RPMI8226 (cell line): ENCODE measurements at places on chromosomes 11 and 22.

GRCh38 chr22:20305894-20306645, 13.8 kb downstream of the DGCR6L start:
- DNase-seq = no peak

DNA sequence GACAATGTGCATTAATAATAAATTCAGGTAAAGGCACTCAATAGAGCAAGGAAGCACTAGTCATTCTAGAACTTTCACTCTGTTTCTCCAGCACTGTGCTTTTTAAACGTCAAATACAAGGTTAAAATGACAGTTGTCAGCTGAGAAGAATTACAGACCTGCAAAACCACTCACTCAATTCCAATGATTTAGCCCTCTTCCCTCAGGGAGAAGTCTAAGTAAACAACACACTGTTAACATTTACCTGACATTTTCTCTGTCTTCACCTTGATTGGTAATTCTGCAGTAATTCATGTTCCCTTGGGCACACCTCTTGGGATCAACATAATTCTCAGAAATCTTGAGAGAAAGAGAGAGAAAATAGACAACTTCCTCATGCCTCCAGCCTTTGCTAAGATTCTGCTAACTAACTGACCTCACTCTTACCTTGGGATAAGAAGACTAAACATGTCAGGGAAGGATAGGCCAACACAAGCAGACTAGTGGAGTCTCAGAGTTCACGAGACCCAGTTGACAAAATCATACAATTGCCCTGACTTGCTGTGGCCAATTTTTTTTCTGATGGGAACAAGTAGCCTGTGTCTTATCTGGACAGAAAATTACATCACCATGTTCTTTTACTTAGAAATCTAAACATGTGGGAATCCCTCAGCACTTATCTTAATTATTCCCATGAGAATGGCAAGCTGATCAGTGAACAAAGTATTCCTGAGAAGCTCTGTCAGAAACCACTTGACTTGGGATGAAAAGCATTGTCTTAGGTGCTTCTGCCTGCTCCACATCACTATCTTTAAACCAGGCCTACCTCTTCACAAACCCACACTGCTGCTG, 516.8 kb upstream of the FAT3 start:
- no peak for DNase-seq

GRCh38 chr22:49243965-49244364, 583.7 kb downstream of the BRD1 start:
- no peak for DNase-seq

DNA sequence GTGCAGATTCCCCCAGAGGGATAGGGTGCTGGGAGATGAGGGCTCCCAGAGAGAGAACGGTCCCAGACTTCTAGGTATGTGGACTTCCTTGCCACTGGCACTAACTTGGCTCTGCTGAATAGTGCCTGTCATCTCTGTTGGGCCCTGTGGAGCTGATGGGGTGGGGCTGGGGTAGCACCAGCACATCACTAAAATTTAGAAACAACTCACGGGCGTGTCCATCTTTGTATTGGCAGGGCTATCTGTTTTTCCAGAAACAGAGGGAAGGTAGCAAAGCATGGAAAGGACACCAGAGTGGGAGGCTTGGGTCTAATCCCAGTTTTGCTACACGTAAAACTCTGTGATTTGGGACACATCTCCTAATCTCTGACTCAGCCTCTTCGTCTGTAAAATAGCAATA, 25.8 kb downstream of the SWAP70 start:
- no peak for DNase-seq

- no peak for DNase-seq
Observed at GRCh38 chr11:110374921-110375320, 54.8 kb upstream of the FDX1 start.

GRCh38 chr22:24977370-24978221, 25.1 kb downstream of the KIAA1671 start:
- DNase-seq = no peak

- no peak for DNase-seq
Observed at GRCh38 chr11:109439684-109440083, 17.7 kb downstream of the C11orf87 start.

DNA sequence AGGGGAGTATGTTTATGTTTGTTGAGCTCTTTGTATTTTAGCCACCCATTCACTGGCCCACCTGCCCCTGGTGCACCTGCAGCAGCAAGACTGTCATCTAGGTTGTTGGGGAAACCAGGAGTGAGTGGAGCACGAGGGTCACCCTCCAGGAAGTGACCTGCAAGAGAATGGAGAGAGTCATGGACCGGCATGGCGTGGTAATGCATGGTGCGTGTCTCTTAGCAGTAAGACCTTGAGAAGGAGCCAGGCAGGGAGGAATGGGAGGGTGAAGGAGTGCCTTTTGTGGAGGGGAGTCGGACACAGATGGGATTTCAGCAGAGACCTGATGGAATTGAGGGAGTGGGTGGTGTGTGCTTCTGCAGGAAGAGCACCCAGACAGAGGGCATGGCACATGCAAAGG, 37.9 kb downstream of the KCNQ1 start:
- no peak for DNase-seq
